ENCODE measurements at places on chromosomes 5 and 9. TPM values are rescaled to one million over a fixed set of nuclear protein-coding genes. Genes with fewer than 3 reads are reported as not detected.

GRCh38 chr9:95333426-95333825, 15.9 kb upstream of the FANCC start:
- no peaks in the 10 kb centered on the region for H3K27me3 ChIP-seq
- no peak overlapping the region for H3K4me3 ChIP-seq
- peaks cover 3% of the 10 kb centered on the region for H3K4me1 ChIP-seq
- no peak for DNase-seq
- H3K36me3 ChIP-seq, result no peaks in the 10 kb centered on the region

RGS3 gene
- total RNA-seq, result 24.9 TPM

DNA sequence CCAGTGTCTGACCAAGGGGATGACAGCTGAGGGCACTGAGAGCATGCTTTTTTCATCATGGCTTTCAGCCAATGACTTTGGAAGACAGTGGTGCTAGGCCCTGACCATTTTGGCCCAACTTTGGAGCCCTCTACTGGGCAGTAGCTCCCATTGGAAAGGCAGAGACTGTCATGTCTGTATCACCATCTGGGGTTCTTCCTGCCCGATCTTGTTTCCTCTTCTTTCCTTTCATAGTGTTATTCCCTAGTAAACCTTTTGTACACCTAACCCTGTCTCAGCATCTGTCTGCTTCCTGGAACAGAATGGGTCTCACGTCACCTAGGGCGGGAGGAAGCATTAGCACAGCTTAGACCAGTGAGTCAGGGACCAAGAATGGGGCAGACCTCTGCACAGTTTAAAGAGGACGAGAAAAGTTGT, 97.4 kb upstream of the MAST4 start:
- H3K4me1 ChIP-seq, result no peaks in the 10 kb centered on the region
- peaks cover 26% of the 10 kb centered on the region for H3K27me3 ChIP-seq
- H3K27ac ChIP-seq, result no peak overlapping the region
- DNase-seq, result no peak

DNA sequence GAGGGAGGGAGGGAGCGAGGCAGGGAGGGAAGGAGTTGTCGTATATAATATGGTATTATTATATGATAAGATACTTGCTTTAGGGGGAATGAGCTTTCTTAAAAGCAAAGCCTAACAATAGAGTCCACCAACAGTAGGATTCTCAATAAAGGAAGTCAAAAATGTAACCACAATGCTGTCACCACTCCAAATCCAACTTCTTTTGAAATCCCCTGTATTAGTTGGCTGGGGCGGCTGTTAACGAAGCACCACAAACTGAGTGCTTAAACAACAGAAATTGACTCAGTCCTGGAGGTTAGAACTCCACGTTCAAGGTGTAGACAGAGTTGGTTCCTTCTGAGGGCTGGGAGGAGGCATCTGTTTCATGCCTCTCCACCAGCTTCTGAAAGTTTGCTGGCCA, 23.1 kb downstream of the GAS1 start:
- no peak for DNase-seq
- no peaks in the 10 kb centered on the region for H3K36me3 ChIP-seq
- H3K27ac ChIP-seq, result no peak overlapping the region
- H3K4me1 ChIP-seq, result peaks cover 27% of the 10 kb centered on the region

GRCh38 chr5:176528761-176529115, 8.5 kb downstream of the RNF44 start:
- no peak overlapping the region for H3K27ac ChIP-seq
- H3K27me3 ChIP-seq, result no peaks in the 10 kb centered on the region

GRCh38 chr9:107542411-107543157, 53.0 kb upstream of the KLF4 start:
- H3K36me3 ChIP-seq, result no peaks in the 10 kb centered on the region
- H3K4me1 ChIP-seq, result no peaks in the 10 kb centered on the region
- no peak overlapping the region for H3K4me3 ChIP-seq
- H3K27ac ChIP-seq, result no peak overlapping the region

PDGFRB gene
- 100 TPM for total RNA-seq

DNA sequence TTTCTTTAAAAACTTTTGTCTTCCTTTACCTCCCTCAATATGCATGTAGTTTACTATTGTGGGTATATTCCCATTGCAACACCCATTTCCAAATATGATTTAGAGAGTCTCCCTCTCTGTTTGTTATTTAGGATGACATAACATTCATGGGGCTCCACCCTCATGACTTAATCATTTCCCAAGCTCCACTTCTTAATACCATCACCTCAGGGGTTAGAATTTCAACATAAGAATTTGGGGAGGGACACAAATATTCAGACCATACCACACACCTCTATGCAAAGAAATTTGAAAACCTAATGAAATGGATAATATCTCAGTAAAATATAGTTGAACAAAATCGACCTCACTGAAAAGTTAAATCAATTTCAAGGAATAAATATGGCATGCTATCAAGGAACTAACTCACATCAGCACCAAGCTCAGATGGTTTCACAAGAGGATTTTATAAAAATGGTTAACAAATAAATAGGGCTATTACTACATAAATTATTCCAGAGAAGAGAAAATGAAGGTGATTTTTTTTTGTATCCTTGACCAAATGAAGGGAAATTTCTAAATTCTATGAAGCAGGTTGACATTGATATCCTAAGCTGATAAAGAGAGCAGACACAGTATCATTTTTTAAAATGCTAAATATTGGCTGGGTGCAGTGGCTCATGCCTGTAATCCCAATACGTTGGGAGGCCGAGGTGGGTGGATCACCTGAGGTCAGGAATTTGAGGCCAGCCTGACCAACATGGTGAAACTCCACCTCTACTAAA, 20.2 kb upstream of the UBTD2 start:
- peaks cover 7% of the 10 kb centered on the region for H3K4me1 ChIP-seq
- no peak overlapping the region for H3K4me3 ChIP-seq
- no peaks in the 10 kb centered on the region for H3K36me3 ChIP-seq
- no peaks in the 10 kb centered on the region for H3K27me3 ChIP-seq

- no peak overlapping the region for H3K27ac ChIP-seq
- no peak for DNase-seq
- H3K4me1 ChIP-seq, result peaks cover 21% of the 10 kb centered on the region
- H3K4me3 ChIP-seq, result no peak overlapping the region
- no peaks in the 10 kb centered on the region for H3K27me3 ChIP-seq
- H3K36me3 ChIP-seq, result peaks cover 12% of the 10 kb centered on the region
Observed at GRCh38 chr9:137272241-137273094, 5.1 kb upstream of the TOR4A start.

GRCh38 chr5:119220576-119221197, 135.1 kb upstream of the TNFAIP8 start:
- H3K36me3 ChIP-seq, result peaks cover 22% of the 10 kb centered on the region
- H3K4me3 ChIP-seq, result no peak overlapping the region
- no peaks in the 10 kb centered on the region for H3K27me3 ChIP-seq
- no peak for DNase-seq
- peaks cover 2% of the 10 kb centered on the region for H3K4me1 ChIP-seq

GRCh38 chr9:8686516-8686915, 886.9 kb upstream of the DMAC1 start:
- no peak for DNase-seq
- H3K27me3 ChIP-seq, result no peaks in the 10 kb centered on the region
- H3K27ac ChIP-seq, result no peak overlapping the region
- no peak overlapping the region for H3K4me3 ChIP-seq
- H3K4me1 ChIP-seq, result no peaks in the 10 kb centered on the region
- H3K36me3 ChIP-seq, result peaks cover 8% of the 10 kb centered on the region

DNA sequence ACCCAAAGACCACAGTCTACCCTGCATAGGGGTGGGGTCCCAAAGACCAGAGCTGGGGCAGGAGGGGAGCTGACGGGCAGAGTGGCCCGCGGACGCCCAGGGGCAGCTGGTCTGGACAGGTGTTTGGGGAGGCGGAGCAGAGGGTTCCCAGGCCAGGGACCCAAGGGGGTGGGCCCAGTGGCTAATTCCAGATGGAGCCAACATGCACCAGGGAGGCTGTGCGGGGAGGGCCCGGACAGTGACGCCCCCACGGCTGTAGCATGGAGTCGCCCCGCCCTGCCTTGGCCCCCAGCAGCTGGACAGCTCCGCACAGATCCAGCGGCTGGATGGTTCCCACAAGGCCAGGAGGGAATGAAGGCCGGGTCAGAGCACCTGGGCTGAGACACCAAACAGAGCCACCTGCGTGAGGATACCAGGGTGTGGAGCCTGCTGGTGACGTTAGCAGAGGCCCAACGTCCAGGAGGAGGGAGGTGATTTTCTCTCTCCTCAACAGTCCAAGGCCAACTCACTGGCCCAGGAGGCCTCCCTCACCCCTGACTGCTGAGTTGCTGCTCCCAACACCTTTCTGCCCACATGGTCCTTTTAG, 55.3 kb upstream of the EGFL7 start:
- no peak for DNase-seq
- H3K27me3 ChIP-seq, result no peaks in the 10 kb centered on the region
- no peak overlapping the region for H3K27ac ChIP-seq
- peaks cover 26% of the 10 kb centered on the region for H3K4me1 ChIP-seq
- no peaks in the 10 kb centered on the region for H3K36me3 ChIP-seq

- DNase-seq, result no peak
- H3K27ac ChIP-seq, result peak overlapping the region; percentile 89
- H3K27me3 ChIP-seq, result no peaks in the 10 kb centered on the region
- peaks cover 55% of the 10 kb centered on the region for H3K36me3 ChIP-seq
- peaks cover 57% of the 10 kb centered on the region for H3K4me1 ChIP-seq
Observed at GRCh38 chr5:179620293-179620692, 3.2 kb downstream of the HNRNPH1 start.

LECT2 gene
- total RNA-seq, result not detected

- no peaks in the 10 kb centered on the region for H3K27me3 ChIP-seq
- DNase-seq, result no peak
- peaks cover 9% of the 10 kb centered on the region for H3K4me1 ChIP-seq
Observed at GRCh38 chr9:68780380-68780712, 75.3 kb downstream of the PIP5K1B start.

DNA sequence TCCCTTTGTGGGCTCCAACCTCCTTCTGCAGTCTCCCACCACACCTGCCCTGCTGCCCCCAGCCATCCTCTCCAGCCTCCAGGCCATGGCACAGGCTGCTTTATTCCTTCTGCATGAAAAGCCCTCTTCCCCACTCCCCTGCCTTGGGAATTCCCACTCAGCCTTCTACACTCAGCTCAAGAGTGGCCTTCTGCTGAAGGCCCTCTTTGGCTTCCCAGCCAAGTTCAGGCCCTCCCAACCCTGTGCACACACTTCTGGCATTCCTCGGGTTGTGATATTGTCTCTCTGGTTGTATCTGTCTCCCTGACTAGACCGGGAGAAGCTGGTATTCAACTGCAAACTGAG, 5.7 kb downstream of the SHB start:
- peaks cover 65% of the 10 kb centered on the region for H3K4me1 ChIP-seq
- DNase-seq, result no peak
- peaks cover 6% of the 10 kb centered on the region for H3K36me3 ChIP-seq
- peak overlapping the region; percentile 89 for H3K27ac ChIP-seq
- no peak overlapping the region for H3K4me3 ChIP-seq

DNA sequence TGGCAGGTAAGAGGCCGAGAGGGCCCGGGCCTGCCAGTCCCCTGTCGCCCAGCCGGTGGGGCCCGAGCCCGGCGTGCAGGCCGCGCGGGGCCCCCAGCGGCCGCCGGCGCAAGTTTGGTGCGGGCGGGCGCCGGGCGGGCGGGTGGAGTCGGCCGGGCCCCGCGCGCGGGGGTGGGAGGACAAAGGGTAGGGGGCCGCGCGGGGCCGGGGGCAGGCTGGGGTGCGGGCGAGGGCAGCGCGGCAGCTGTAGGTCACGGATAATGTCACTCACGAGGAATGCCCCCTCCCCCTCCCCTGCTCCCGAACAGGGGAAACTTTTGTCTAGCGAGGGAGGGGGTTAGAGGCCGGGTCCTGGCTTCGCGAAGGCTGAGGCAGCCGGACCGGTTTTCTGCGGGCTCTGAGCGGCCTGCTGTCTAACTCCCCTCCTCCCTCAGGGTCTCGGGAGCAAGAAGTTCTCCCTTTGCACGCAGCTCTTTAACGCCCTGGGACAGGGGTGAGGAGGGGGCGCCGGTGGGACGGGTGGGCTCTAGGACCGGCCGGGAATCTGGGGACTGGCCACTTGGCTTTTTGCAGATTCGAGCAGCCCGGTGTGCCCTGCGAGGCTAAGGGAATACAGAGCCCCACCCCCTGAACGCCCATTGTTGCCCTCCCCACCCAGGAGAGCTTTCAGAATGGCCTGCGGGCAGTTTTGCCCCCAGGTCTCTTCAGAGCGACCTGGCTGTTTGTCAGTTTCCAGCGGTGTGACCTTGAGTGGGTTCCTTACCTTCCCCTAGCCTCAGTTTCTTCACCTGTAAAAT, 21.3 kb upstream of the NDST1 start:
- DNase-seq, result peak; percentile 70
- no peaks in the 10 kb centered on the region for H3K27me3 ChIP-seq
- H3K36me3 ChIP-seq, result no peaks in the 10 kb centered on the region
- H3K4me3 ChIP-seq, result peak overlapping the region; percentile 69
- H3K27ac ChIP-seq, result peak overlapping the region; percentile 93

DNA sequence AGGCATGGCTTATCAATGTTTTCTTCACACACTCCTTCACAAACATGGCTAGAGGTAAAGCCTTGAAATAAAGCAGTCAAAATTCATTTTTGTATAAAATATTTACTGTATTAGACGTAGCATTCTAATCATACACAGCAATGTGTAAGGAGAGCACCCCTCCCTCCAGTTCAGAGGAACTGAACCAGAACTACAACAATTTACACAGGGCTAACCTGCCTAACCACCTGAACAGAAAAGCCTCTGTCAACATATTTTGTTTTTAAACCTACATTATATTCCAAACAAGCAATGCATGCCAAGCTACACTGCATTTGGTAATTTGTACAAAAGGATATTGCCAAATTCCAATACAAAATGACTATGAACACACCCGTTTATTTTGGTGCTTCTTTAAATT, 41.6 kb downstream of the MLLT3 start:
- H3K36me3 ChIP-seq, result peaks cover 32% of the 10 kb centered on the region
- no peak overlapping the region for H3K27ac ChIP-seq
- H3K27me3 ChIP-seq, result no peaks in the 10 kb centered on the region
- peaks cover 11% of the 10 kb centered on the region for H3K4me1 ChIP-seq
- no peak for DNase-seq
- H3K4me3 ChIP-seq, result no peak overlapping the region

DUSP1 gene
- 126 TPM for total RNA-seq

LCN12 gene
- 15.9 TPM for total RNA-seq

DNA sequence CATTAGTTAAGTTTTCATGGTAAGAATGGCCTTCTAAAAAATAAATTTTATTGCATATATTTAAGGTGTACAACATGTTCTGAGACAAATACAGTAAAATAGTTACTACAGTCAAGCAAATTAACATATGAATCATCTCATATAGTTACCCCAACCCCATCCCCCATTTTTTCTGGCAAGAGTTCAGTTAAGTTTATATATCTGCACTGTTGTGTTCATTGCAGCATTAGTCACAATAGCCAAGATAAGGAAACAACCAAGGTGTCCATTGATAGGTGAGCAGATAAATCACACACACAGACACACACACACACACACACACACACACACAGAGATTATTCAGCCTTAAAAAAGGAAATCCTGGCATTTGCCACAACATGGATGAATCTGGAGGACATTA, 37.2 kb upstream of the OTULIN start:
- H3K36me3 ChIP-seq, result no peaks in the 10 kb centered on the region
- no peak overlapping the region for H3K4me3 ChIP-seq
- peaks cover 9% of the 10 kb centered on the region for H3K27me3 ChIP-seq
- DNase-seq, result no peak

CDHR2 gene
- 1.1 TPM for total RNA-seq

GRCh38 chr9:132768932-132769905, 99.0 kb downstream of the GTF3C4 start:
- peaks cover 8% of the 10 kb centered on the region for H3K36me3 ChIP-seq
- H3K27me3 ChIP-seq, result peaks cover 2% of the 10 kb centered on the region
- DNase-seq, result peak; percentile 37

GRCh38 chr5:144156767-144157171, 13.7 kb downstream of the YIPF5 start:
- H3K4me3 ChIP-seq, result no peak overlapping the region
- H3K27me3 ChIP-seq, result no peaks in the 10 kb centered on the region
- H3K27ac ChIP-seq, result no peak overlapping the region
- H3K36me3 ChIP-seq, result peaks cover 10% of the 10 kb centered on the region
- no peak for DNase-seq

TMEFF1 gene
- total RNA-seq, result 19.6 TPM
